ENCODE measurements at places on chromosomes 16 and 17.
A peak's percentile ranks its signal among the peaks of the same experiment; 100 is the strongest.

DNA sequence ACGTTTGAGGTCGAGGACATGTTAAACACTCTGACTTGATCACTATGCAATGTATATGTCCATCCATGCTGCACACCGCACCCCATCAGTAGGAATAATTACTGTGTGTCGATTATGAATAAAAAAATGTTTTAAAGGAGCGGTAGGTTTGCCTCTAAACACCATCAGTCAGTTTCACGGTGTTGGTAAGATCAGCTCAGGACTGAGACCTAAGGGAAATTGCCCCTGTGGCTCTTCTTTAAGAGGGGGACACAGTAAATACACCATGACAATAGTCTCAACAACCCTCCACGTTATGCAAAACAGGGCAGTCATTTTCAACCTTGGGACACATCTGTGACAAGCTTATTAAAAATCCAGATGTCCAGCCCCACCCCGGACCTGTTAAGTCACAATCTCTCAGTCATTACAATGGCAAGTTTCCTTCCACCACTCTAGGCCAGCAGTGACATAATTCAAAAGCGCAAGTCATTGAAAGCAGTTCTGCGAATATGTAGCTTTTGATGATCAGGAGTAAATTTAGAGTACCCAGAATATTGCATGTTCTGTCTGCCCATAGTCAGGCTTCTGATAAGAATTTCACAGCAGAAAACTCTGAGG lies 1.2 kb downstream of the ATMIN start:
- peak; percentile 3 for DNase-seq

DNA sequence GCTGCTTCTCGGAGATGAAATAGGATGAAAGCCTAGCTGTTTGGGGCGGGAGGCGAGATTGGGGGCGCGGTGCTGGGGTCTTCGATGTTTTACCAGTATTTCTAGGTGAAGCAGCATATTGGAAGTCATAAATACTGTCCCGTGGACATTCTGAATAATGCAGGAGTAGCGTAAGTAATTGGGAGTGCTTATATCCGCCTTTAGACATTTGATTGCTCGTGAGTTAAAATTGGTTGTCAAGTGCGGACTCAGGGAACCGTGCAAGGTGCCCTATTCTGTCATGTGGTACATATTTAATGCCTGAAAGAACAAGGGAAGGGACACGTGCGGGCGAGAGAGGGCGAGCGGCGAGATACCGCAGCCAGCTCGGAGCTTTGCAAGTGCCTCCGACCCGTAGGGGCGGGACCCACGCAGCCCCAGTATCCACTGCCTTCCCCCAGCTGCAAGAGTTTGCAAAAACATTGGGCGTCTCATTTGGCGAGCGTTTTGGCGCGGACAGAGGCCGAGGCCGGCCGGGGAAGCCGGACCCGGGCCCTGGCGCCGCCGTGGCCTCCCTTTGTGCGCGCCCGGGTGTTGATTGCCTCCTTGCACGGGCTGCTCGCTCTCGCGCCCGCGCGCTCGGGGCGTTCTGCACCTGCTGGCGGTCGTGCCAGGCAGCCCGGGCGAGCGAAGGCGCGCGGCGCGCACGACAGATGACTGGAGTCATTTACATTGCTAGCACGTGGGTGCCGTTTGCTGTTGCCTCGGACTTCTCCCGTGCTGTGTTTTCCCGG lies 849.8 kb upstream of the RBFOX1 start:
- no peak for DNase-seq

- no peak for DNase-seq
Measured at GRCh38 chr16:4408323-4408690, 8.1 kb downstream of the CORO7 start.

GRCh38 chr16:30659507-30660423 lies 1.5 kb downstream of the FBRS start:
- DNase-seq, result peak; percentile 14

DNA sequence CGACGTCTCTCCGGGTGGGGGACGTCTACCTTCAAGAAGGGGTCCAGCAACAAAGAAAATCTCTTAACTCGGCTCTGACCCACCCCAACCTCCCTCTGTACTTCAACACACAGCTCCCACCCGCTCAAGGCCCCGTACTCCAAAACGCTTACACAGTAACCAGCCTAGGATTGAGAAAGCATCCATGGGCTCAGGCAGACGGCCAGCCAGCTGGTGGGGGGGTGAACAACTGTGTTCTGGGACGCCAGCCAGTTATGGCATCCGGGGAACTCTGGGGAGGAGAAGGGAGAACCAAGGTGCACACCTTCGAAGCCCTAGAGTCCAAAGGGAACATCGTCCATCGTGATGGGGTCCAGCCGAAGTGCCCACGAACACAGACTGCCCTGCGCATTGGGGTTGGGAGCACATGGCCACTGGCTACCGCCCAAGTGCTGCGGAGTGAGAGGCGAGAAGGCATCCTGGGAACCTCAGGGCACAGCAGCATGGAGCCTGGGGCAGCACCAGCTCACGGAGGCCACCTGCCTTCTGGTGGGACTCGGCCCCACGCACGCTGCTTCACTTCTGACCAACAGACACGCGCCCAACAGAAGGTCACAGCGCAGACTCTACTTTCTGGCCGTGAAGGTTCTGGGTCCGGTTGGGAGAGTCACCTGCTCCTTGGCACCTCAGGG lies 14.3 kb downstream of the SLC16A3 start:
- peak; percentile 88 for DNase-seq

DNA sequence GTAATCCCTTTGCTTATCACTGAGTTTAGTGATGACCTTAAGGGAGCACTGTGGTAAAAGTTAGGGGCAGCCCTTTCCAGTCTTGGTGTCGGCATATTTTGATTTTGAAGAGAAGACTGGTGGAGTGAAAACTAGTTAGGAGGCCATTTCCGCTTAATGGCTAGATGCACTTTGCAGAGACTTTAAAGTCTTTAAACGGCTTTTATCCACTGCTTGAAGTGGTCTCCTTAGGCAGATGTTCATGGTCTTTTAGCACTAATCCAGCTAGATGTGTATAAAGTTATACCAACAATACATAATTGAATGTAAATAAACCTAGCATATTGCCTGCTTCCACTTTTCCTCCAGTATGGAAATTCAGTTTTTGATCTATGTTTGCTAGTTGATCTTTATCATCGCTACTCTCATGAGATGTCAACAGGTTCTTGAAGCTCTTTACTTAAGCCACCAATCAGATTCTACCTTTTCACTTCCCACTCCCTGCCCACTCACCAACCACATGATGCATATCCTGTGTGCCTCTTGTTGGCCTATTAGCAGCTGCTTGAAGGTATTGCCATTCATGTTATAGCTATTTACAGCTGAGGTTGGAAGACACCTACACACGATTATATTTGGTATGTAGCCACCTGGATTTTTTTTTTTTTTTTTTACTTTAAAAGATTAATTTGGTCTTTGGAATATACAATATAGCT lies 132.0 kb downstream of the NLK start:
- DNase-seq, result no peak

GRCh38 chr16:2022723-2023091 lies 3.1 kb downstream of the NPW start:
- peak; percentile 45 for DNase-seq

DNA sequence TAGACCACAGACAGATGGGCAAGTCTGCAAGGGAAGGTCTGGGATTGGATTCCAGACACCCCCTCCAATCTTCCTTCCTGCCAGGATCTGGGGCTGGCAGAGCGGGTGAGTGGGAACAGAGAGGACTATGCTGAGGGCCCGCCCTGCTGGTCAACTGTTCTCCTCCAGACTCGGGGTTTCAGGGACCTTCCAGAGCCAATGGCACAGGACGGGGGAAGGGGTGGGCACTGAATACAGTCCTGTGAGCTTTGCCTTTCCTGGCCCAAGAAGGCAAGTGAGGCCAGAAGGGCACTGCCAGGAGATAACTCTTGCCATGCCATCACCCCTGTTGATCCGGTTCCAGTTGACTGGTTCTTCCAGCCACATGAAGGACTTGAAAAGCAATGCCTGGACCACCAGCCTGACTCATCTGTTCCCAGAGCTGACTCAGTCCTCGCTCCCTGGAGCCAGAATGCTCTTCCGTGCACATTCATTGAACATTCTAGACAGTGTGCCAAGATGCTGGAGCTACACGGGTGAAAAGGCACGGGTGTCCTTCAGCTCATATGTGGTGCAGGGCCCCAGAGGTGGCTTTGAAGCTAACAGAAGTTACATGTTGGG lies 533 bp upstream of the MEFV start:
- peak; percentile 54 for DNase-seq

DNA sequence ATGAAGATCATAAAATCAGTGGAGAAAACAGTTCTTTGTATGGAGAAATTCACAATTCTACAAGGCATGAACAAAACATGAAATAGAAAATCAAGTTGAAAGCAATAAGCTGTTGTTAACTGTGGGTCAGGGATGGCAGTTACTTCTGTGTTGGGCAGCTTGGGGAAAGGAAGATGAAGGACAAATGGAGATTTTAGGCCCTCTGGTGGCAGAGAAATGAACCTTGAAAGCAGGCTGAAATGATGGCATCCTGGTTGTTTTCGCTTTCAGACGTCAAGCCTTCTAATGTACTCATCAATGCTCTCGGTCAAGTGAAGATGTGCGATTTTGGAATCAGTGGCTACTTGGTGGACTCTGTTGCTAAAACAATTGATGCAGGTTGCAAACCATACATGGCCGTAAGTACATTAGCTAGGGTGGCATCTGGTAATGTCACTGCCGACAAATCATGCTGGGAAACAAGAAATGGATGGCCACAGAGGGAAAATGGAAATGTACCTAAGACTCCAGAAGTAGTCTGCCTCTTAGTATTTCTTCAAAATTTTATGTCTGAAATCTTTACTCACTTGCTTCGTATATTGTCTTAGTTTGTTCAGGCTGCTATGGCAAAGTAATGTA lies 108.9 kb downstream of the MAP2K6 start:
- peak; percentile 72 for DNase-seq

Data from iris pigment epithelial cell (primary cell).